Right atrium auricular region (tissue), 2 donors: ENCODE measurements at places on chromosomes 16 and 17.

DNA sequence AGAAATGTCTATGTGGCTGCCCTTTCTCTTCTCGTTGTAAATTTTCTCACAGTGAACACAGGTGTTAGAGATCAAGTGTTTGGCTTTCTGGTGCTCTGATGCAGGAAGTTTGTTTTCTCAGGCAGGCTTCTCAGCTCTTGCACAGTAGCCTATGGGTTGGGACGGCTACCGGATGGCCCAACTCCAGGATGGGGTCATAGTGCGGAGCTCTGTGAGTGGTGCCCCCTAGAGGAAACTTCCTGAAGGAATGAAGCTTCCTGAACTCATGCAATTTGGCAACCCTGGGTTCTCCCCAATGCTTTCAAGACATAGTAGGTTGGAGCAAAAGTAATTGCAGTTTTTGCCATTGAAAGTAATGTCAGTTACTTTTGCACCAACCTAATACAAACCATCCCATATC is 407.5 kb upstream of the HSBP1 start:
- no peak for DNase-seq

- DNase-seq = peak; percentile 60
Observed at GRCh38 chr16:57537581-57538234, 1.3 kb upstream of the CCDC102A start.

DNA sequence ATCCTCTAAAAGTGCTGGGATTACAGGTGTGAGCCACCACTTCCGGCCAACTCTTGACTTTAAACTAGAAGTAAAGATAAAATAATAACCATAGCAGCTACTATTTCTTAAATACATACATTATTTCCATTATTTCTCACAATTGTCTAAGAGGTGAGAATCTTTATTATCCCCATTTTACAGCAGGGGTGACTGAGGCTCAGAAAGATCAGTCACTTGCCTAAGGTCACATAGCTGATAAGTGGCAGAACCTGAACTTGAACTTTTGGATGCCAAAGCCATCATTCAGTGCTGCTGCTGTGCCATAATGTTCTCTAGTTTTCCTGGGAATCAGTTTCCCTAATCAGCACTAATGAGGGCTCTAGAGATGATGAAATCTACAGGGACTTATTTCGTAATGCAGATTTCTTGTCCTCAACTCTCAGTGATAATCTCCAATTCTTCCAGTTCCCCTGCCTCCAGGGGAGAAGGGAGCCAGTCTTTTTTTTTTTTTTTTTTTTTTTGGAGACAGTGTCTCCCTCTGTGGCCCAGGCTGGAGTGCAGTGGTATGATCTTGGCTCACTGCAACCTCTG is 25.2 kb upstream of the GPRC5B start:
- DNase-seq = no peak

DNA sequence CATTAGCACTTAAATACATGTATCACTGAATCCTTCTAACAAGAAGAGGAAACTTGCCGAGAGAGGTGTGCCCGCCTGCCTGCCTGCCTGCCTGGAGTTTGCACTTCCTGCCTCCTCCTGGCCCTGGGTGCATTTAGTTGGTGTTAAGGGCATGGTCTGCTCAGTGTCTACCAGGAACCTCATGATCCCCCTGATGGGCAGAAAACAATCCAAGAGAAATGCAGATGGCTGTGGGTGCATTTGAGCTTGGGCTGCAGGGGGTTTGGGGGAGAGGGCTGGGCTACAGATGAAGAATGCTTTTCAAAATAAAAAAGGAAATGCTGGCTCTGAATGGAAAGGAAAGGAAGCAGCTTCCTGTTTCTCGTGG is 10.1 kb downstream of the KSR1 start:
- DNase-seq = no peak

GRCh38 chr16:4350365-4350786 is 745 bp downstream of the PAM16 start:
- no peak for DNase-seq

GRCh38 chr17:34375426-34375997 is 12.5 kb upstream of the CCL1 start:
- no peak for DNase-seq

- no peak for DNase-seq
Observed at GRCh38 chr17:80647746-80648145, 103.1 kb downstream of the RPTOR start.
